ENCODE measurements at places on chromosomes 4 and X.
A peak's percentile ranks its signal among the peaks of the same experiment; 100 is the strongest.

DNA sequence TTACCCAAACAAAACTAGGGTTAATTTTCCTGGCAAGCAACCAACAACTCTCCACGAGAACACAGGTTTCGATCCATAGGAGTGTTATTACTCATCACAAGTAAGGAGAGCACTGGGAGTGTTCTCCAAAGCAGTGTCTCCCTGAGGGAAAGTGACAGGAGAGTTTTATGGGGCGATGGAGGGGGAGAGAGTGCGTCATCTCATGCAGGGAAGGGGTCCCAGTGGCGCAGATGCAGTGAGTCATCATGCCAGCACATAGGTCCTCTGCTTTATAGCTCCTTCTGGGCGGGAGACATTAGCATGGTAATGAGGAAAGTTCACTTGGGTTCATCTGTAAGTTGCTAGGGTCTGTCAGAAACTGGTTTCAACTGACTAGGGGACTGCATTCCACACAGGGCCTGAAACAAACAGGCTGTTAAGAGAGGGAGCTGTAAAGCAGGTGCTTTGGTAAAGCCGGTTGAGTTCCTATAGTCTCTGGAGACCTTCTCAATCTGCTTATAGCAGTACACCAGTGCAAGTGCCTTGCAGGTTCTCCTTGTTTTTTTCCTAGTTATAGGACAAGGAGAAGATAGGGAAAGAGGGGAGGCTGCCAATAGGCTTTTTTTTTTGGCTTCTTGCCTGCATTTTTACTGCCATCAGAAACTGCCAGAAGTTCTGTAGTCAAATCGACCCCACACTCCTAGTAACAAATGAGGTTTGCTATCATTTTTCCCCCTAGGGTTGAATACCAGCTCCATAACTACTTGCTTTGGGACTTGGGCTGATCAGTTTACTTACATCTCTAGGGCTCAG, 12.8 kb upstream of the BOD1L1 start:
- DNase-seq, result peak; percentile 84

- DNase-seq, result no peak
These were observed 20.7 kb upstream of the CSN1S1 start for GRCh38 chr4:69910016-69910782.

DNA sequence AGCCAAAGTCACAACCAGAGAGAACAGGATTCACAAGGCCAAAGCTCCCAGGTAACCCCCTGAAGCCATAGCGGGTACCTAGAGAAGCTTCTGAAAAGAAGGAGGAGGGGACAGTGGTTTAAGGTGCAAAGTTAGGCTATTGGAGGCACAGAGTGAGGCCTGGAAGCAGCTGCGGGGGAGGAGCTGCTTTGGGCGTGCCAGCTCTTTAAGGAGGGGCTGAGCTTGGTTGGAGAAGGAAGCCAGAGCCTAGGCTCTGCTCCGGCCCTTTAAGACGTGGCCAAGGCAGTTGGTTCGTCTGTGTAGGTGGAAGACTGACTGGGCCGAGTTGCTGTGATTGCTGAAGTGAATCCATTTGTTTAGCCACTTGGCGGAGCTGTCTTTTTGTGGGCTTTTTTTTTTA, 1.5 kb downstream of the KLF8 start:
- no peak for DNase-seq

DNA sequence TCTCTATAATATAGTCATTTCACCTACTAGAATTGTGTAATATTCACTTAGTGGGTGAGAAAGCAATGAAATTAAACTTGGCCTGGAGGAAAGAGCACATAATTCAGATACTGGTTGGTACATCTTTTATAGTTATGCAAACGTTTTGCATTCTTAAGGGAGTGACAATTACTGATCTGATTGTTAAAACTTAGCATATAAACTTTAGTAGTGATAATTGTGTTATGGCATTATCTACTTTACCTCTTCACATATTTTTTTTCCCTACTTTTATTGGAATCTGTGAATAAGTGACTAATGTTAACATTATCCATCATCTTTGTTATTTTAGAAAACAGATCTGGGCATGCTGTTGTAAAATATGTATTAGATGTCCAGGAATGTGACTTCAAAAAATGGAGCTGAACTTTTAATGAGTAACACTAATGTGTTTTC, 217.4 kb upstream of the GIMD1 start:
- no peak for DNase-seq

DNA sequence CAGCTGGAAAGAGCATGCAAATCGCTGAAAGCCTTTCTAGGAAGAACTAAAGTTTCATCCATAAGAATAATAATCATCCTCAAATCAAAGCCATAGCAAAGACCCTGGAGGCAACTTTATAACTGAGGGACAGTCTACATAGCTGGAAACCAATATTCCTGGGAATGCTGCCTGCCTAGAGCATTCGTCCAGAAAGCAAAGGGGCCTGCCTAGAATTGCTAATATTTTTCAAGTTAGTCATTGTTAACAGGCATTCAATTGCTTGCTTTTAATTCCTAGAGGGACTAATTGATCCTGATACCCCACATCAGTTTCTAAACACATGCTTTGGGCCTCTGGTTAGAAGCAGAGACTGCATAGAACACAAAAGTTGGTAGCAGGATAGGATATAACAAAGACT, 4.2 kb upstream of the PPARGC1A start:
- DNase-seq, result peak; percentile 39

- no peak for DNase-seq
These were observed 22.8 kb downstream of the VSIG4 start for GRCh38 chrX:66016905-66017658.

DNA sequence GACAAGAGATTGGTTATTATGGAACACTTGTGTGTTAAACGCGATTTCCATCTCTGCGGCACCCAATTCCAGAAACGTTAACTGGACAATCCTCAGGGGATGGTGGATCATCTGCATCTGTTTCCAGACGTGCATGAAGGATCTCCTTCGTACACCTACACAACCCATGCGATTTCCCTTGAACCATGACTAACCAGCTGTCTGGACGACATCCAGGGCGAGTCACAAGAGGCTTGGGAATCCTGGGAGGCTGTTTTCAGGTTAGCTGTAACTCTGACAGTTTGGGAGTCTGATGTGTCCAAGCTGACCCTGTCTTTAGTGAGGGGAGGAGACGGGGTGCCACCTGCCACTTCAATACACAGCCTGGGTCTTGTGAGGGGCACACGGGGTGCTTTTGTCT, 84.5 kb downstream of the GATB start:
- no peak for DNase-seq

DNA sequence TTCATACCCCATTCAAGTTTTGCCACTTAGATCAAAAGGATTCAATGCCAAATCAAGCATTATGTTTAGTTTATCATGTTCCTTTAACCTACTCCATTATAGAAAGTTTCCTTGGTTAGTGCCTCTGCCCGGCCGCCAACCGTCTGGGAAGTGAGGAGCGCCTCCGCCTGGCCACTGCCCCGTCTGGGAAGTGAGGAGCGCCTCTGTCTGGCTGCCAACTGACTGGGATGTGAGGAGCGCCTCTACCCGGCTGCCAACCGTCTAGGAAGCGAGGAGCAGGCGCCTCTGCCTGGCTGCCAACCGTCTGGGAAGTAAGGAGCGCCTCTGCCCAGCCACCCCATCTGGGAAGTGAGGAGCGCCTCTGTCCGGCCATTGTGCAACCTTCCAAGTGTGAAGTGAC, 36.3 kb upstream of the PDGFRA start:
- peak; percentile 17 for DNase-seq

DNA sequence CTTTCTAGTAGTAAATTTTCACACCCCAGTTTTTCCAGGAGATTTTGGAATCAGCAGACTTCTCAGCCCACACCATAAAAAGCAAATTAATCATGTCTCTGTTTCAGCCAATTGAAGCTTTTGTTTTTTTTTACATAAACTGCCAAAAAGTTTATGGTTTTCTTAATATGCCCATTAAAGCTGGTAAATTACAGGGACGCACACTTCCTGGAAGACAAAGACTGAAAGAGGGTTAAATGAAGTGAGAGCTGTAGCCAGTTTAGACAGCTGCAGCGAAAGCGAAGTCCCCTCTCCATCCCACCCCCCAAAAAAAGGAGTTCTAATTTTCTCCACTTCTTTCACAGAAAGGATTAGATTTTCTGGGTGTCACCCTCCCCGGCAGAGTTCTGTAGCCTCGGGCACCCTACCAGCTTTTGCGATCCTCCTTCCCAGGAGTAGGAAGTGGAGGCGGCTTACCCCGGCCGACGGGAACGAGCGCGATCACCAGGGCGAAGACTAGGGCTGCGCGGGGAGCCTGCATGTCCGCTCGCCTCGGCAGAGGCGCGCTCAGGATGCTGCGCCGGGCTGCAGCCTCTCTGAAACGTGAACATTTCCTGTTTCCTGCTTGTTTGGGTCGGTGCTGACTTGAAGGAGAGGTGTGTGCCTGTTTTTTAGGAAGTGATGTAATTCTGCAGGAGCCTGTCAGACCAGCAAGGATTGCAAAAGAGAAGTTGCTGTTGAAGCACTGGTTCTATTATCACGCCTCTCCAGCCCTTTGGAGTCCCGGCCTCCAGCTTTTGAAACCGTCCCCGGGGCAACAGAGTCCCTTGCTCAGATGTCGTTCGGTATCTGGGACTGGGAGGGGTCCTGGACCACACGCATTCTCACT, at the start of gene TMEM154:
TMEM154 (minus strand) TSS at position 584 of the 868 bp plus-strand sequence; CDS start at position 520, 64 bp downstream.
- DNase-seq, result peak; percentile 14

GRCh38 chr4:40333921-40334352, 1.2 kb upstream of the CHRNA9 start:
- peak; percentile 41 for DNase-seq

DNA sequence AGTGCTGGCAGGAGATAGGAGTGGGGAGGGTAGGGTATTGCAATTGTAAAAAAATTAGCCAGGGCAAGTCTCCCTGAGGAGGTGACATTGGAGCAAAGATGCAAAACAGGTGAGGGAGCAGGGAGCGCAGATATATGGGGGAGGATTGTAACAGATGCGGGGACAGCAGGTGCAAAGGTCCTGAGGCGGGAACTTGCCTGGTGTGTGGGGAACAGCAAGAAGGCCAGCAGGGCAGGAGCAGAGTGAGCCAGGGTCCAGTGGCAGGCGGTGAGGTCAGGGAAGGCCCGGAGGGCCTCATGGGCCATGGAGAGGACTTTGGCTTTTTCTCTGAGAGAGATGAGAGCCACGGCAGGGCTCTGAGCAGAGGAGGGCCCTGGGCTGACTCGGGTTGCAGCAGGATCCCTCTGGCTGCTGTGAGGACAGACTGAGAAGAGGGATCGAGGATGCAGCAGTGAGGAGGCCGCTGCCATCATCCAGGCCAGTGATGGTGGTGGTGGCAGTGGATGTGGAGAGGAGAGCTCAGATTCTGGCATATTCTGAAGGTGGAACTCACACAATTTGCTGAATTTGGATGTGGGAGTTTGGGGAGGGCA, 6.2 kb downstream of the PORCN start:
- DNase-seq, result no peak

- DNase-seq, result no peak
These were observed 465.8 kb downstream of the NAF1 start for GRCh38 chr4:162700815-162701361.

DNA sequence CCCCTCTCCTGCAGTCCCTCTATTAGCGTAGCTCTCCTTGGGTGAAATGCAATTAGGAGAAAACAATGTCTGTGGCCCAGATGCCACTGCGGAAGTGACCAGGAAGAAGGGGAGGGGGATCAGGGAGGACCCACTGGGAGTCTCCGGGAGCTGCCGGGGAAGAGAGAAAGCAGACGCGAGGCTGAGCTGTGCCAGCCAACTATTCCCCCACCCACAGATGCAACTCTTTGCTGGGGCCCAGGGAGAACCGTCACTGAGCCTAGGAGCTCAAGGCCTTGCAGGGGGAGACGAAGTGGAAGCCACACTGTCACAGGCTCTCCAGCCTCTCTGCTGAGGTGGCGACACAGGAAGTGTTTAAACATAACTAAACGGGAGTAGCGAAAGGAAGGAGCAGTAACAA, 149.2 kb downstream of the BCOR start:
- DNase-seq, result no peak

GRCh38 chr4:97074531-97074930, 1068.7 kb downstream of the STPG2 start:
- no peak for DNase-seq

GRCh38 chrX:127884921-127885320, 167.3 kb downstream of the ACTRT1 start:
- DNase-seq, result no peak

DNA sequence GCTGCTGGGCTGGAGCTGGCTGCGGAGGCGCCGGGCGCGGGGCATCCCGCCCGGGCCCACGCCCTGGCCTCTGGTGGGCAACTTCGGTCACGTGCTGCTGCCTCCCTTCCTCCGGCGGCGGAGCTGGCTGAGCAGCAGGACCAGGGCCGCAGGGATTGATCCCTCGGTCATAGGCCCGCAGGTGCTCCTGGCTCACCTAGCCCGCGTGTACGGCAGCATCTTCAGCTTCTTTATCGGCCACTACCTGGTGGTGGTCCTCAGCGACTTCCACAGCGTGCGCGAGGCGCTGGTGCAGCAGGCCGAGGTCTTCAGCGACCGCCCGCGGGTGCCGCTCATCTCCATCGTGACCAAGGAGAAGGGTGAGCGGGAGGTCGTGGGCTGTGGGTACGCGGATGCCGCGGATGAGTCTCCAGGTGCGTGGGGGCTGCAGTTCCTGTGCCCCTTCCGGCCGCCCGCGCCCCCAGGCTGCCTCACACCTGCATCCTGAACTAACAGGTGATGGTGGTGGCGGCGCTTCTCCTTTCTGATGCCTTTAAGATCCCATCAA, 499 bp downstream of the CYP2U1 start:
- DNase-seq, result no peak

GRCh38 chr4:100372432-100372831, 145.4 kb downstream of the EMCN start:
- peak; percentile 22 for DNase-seq

GRCh38 chr4:1996866-1997611, 11.7 kb downstream of the NELFA start:
- no peak for DNase-seq

GRCh38 chr4:112361181-112361791, 64.1 kb downstream of the ALPK1 start:
- peak; percentile 4 for DNase-seq

DNA sequence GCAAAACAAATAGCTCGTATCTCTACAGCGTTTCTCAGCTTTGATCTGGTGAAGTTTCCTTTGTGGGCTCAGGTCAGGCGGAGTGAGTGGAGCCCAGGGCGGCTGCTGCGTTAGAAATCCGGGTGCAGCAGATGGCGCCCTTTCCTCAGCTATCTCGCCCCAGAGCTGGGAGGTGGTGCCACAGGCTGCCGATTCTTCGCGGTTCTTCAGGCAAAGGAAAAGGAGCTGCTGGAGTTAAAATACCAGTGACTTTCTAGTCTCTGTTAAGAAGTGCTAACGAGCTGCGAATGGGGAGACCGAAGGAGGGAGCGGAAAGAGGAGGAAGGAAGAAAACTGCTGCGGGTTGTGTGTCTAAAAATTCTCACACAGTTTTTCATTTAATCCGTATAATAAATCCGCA, 114.6 kb downstream of the CPE start:
- DNase-seq, result peak; percentile 76

All from SK-MEL-5 (cell line).